ENCODE measurements at places on chromosomes 1 and 21.

DNA sequence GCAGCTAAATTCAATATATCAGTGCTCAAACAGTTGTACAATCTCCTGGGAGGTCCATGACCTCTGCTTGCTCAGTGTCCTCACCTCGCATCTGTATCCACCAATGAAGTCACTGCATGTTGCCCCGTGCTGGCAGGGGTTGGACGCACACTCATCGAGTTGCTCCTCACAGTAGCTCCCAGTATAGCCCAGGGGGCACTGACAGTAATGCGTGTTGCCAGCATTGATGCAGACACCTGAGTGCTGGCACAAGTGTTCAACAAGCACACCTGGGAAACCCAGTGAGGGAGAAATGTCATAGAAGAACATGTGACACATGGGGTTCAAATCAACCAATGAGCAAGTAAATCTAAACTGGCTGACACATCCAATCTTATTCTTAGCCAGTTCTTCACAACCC lies 40.9 kb upstream of the ADAM30 start:
- DNase-seq: no peak

DNA sequence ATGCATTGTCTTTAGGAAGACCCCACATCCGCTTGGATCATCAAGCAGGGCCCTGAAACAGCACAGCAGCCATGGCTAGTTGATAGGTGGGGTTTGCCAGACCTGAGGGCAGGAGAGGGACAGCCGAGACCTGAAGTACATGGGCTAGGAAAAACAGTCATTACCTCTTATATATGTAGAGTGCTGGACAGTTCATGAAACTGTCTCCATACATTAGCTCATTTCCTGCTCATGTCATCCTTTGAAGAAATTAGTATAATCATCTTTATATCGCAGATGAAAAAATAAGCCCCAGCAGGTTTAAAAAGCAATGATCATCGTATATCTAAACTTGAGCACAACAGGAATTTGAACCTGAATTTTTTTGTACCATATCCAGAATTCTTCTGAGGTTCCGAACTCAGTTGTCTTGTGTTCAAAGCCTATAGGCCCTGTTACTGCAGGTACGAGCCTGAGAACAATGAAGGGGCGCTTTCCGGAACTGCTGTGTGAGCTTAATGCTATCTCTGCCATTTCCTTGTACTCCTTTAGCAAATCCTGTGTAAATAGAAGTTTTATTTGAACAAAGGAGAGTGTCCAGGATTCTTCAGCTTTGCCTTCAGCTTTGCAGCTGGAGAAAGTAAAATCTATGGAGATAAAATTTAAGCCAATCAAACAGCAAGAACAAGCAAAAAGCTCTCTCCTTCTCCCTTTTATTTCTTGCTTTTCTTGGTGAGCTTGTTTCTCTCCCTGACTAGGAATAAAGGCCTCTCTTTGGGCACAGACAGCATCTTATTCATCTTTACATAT lies 32.4 kb upstream of the DUSP10 start:
- no peak for DNase-seq

- DNase-seq: no peak
Measured at GRCh38 chr1:204456826-204457442, 37.7 kb downstream of the PIK3C2B start.

DNA sequence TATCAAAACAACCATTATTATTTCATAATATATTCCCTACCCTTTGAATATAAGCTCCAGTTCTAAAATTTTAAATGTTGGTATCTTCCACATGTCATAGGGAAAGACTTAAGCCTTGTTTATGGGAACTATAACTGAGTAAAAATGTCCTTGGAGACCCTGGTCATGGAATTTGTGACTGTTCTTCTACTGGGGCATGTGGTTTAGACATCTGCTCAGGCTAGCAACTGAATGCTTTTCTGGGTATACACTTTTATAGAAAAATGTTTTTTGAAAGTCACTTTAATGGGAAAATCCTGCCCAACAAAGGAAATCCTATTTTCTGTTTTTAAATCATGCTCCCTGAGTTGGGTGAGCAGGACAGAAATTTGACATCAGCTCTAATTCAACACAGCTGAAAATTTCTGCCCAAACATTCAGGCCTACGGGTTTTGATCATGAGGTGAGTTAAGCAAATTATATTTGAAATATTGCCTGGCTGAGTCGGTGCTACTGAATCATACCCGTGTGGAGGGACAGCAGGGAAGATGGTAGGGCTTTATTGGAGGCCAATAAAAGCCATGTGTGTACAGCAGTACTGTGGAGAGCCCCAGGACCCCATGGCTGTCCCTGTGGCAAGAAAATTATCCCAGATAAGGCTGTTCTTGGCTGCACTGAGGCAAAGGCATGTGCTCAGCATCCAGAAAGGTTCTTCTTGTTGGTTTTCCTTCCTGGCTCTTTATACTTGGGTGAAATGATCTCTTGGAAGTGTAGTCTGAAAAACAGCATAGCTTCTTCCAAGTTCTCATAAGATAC lies 391.8 kb downstream of the DISC1 start:
- no peak for DNase-seq

DNA sequence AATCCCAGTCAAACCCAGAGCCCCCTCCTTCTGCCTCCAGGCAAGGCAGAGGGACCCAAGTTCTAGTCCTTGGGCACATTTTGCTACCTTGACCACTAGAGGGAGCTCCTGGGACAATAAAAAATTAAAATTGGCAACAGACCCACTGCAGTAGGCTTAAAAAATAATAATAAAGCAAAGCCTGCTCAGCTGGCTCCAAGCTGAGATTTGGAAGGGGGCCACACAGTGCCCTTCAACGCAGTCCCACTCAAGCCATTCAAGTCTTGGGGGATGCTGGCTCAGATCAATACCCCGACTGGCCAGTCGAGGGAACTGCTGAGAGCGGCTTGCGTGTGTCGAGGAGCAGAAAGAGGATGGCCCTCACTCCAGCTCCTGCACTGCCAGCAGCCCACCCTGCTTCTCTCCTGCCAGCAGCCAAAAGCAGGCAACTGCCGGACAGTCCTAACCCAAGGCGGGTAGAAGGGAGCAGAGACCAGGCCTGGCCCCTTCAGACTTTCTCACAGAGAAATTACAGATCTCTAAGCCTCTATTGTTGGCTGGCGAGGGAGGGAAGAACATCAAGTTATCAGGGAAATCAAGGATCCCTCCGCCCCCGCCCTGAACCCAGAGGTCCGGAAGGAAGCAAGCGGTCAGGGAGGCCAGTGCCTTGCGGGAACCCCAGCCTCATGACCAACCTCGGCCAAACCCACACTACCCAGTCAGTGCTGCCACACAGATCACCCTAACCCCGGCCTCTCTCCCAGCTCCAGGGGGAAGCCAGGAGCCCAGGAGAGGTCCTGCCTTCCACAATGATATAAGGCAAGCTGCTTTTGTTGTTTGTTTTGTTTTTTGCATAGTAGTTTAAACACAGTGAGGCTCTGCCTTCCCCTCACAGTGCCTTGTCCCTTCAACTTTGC lies 4.9 kb upstream of the ALDH4A1 start:
- peak; percentile 59 for DNase-seq

- DNase-seq: no peak
Measured at GRCh38 chr1:215458104-215458503, 109.0 kb upstream of the KCTD3 start.

DNA sequence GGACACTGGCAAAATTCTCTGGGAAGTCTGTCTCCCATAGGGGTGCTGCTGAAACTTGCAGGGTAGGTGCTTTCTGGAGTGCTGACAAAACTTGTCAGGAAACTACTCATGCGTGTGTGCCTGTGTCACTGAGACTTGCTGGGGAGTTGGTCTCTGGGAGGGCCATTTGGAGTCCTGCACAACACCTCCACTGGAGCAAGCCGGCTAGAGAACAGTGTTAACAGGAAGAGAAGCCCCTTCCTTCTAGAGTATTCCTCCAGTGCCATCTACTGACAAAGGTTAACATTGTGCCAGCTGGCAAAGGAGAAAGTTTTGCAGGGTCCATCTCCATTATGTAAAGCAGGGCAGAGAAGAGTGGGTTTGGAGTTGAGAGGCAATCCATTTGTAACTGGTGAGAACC lies 30.0 kb downstream of the ZMYM4 start:
- DNase-seq: peak; percentile 5

GRCh38 chr1:154962156-154962749 lies 671 bp upstream of the PYGO2 start:
- peak; percentile 11 for DNase-seq

- no peak for DNase-seq
Measured at GRCh38 chr1:74395571-74395970, 116.8 kb downstream of the LRRC53 start.

GRCh38 chr1:234716908-234717375 lies 107.0 kb upstream of the IRF2BP2 start:
- DNase-seq: no peak

DNA sequence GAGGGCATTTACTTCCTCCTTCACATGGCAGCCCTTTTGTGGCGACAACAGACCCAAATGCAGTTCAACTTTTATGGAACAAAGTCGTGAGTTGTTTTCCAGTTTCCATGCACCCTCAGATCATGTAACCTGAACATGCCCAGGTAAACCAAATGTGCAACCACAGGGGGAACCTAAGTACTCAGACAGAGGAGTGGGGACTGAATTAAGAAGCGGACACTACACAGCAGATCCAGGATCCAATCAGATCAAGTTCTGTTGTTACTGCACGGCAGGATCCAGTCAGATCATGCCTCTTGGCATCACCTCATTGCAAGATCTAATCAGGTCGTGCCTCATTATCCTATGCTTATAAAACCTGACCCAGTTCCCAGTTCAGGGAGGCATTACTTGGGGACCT lies 115.7 kb downstream of the MATN1 start:
- DNase-seq: no peak

- DNase-seq: no peak
Measured at GRCh38 chr1:51969038-51969705, 21.3 kb downstream of the RAB3B start.

- no peak for DNase-seq
Measured at GRCh38 chr1:229075716-229076115, 195.2 kb upstream of the RAB4A start.

DNA sequence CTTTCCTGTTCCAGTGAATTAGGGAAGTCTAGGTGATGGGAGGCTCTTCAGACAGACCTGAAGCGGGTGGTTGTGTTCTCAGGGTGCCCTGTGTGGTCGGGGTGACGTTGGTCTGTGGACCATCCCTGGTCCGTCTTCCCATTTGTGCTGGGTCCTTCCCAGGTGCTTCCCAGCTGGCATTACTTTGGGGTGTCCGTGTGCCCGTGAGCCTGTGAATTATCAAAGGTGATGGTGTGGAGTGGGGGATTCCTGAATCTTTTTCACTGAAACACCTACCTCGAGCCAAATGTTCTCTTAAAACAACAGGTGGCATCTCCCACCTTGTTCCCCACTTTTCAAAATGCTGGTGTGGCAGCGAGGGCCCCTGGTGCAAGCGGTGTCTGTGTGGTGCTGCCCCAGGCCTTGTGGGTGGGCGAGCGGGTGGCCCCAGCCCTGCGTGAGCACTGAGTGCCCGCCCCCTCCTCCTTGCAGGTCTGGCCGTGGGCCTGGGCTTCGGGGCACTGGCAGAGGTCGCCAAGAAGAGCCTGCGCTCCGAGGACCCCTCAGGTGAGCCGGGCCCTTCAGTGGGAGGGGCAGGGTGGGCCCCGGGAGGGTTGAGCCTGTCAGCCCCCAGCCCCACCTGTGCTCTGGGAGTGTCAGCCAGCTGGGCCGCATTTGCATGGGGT lies 37.0 kb downstream of the COQ8A start:
- DNase-seq: no peak

DNA sequence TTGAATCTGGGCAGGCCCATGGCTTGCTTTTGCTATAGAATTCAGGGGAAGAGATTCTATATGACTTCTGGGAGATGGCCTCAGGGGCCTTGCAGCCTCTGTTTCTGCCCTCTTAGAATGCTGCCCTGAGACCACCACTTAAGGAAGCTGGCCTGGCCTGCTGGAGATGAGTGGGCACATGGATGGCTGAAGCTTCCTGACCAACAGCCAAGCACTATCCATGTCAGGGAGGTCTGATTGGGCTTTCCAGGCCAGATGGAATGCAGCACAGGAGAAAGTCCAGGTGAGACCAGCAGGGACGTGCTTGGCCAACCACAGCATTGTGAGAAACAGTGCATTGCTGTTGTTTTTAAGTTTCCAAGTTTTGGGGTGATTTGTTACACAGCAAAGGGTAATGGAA lies 308.1 kb downstream of the PTPRU start:
- DNase-seq: no peak

- peak; percentile 2 for DNase-seq
Measured at GRCh38 chr21:25323356-25323949, 283.8 kb downstream of the MRPL39 start.

DNA sequence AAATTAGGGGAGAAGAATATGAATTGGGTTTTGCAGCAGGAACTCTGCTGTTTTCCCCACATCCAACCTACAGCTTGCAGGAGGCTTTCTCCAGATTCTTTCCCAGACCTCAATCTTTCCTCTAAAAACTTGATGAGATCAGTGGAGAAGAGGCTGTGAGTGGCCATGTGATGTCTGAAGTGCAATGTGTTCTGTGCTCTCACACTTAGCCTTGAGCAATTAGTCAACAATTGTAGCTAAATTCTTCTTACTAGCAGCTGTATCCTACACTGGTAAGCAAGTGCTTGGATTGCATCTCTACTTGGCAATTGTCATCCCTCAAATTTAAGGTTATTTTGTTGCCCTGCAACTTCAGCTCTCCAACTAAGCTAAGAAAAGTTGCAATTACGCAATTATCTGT lies 807.3 kb upstream of the RGS18 start:
- DNase-seq: peak; percentile 69

GRCh38 chr1:48570568-48570967 lies 98.6 kb upstream of the SPATA6 start:
- DNase-seq: no peak

GRCh38 chr1:161044535-161044907 lies 1.3 kb downstream of the USF1 start:
- DNase-seq: no peak

DNA sequence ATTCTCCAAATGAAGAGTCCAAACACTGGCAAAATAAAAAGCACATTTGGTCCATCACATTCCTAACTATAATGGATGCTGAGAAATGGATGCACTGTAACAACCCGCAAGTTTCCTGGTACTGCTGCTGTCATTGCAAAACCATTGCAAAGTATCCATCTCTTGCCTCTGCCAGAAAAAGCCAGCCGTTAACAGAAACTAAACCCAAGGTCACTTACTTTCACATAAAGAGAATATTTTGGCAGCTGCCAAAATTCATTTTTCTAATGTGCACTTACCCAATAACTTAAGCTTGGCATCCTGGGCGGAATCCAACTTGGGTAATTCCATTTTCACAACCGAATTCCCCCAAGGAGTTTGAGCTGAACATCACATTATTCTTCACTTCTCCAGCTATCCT lies 77.0 kb upstream of the LRRC8D start:
- DNase-seq: no peak

DNA sequence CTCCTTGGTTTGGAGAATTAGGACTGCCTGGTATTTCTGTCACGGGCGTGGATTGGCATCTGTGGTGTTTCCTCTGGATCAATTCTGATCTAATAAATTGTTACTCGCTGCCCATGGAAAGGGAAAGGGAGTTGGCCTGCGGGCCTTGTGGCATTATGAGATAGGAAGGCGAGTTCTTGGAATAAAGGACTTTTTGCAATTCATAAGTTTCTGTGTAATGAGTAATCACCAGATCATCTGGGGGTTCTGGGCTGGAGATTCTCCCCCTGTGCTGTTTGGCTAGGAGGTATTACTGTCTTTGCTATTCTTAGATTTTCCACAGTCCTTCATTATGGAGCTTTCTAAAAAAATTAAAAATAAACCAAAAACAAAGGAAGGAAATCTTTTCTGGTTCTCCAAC lies 315.9 kb downstream of the CAMTA1 start:
- DNase-seq: no peak

- no peak for DNase-seq
Measured at GRCh38 chr1:191240925-191241324, 763.3 kb upstream of the BRINP3 start.

GRCh38 chr1:84492726-84493125 lies 13.5 kb upstream of the SPATA1 start:
- no peak for DNase-seq

Data from NCI-H1105 (cell line).